SK-MEL-5 (cell line): ENCODE measurements at places on chromosomes 1 and 21.
A peak's percentile ranks its signal among the peaks of the same experiment; 100 is the strongest.

GRCh38 chr1:110548381-110548780 is 29.4 kb upstream of the KCNA10 start:
- peak; percentile 32 for DNase-seq

GRCh38 chr1:183246436-183246835 is 60.4 kb downstream of the LAMC2 start:
- DNase-seq, result no peak

- peak; percentile 11 for DNase-seq
These were observed 33.4 kb downstream of the RGS7 start for GRCh38 chr1:241323514-241324195.

DNA sequence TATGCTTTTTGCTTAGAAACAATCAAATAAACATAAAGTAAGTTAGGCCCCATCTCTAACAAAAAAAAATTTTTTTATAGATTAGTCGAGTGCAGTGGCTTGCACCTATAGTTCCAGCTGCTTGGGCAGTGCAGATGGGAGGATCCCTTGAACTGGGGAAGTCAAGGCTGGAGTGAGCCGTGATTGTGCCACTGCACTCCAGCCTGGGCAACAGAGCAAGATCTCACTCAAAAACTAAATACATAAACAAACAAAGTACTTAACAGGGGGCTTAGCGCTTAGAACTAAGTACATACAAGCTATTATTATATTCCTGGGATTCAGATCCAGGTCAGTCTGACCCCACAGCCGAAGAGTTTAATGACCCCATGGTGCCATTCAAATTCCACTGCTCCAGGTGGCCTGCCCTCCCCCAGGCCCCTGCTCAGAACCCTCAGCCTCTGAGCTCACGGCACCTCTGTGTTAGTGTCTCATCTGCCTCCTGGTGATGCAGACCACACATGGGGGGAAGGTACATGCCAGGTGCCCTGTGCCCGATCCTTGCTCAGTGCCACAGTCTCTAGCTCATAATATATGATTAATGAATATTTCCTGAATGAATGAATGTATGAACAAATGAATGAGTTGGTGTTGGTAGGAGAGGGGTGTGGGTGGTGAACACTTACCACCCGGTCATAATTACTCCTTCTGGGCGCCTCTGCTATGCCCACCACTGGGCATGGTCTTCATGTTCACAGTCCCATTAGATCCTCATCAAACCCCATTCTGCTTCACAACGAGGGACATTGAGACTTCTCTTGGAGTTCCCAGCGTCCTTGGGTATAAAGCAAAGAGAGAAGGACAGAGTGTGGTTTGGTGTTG is 14.6 kb downstream of the NCMAP start:
- no peak for DNase-seq

DNA sequence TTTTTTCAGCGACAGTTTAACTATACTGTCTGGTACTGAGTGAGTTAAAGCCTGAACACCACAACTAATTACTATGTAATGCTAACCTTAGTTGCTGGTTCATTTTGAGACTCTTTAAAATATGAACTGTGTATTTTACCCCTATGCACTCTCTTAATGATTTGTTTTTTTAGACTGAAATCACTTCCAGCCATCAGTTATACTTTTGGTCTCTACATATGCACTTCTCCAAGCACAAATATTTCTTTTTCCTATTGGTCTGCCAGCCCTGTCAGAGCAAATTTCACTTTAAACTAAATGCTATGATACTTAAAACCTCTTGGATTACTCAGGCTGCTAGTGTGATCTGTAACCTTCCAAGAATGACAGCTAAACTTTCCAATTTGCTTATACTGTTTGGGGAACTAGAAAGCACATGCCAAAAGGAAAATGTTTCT is 38.1 kb upstream of the SCYL3 start:
- DNase-seq, result no peak

GRCh38 chr1:162498496-162498810 is 835 bp downstream of the UHMK1 start:
- DNase-seq, result no peak

DNA sequence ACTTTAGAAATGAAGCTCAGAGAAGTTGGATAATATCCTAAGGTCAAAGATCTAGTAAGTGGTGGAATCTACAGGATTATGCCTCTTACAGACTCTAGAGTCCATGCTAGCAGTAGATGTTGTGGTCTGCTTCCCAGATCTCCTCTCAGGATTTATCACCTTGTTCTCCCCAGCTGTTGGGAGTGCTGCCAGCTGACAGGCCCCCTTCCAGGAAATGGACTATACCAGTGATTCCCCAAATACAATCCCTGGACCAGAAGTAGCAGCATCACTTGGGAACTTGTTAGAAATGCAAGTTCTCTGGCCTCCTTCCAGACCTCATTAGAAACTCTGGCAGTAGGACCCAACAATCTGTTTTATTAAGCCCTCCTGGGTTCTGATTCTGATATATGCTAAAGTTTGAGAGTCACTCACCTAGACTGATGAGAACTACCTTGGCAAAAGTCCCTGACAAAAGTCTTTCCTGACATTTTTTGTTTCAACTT is 24.5 kb upstream of the NTNG1 start:
- no peak for DNase-seq

DNA sequence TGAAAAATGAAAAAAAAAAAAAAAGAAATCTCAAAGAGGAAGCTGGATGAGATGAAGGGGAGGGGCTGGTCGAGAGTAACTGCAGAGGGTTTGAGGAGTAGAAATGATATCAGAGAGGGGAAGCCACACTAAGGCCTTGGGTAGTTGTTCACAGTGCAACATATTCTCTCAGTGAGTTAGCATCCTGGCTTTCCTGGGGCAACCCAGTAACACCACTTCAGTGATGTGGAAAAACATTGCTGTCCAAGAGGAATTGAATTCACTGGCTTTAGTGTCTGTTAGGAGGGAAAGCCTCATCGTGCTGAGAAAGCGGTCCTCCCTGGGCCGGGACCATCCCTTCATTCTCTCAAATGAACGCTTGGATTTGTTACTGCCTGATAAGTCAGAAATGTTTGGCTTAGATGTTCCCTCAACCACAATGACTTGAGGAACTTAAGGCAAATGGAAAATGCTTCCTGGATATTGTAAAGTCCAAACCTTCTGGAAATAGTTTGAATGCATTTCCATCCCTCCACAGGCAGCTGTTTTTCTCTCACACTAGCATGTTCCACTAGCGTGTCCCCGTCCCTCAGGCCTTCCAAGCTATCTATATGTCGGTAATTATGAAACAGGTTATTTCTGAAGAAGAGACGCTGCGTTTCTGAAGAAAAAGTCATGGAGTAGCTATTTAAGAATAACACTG is 12.2 kb downstream of the TGFB2 start:
- DNase-seq, result no peak

GRCh38 chr21:45049714-45050344 is 24.6 kb upstream of the ADARB1 start:
- DNase-seq, result no peak

DNA sequence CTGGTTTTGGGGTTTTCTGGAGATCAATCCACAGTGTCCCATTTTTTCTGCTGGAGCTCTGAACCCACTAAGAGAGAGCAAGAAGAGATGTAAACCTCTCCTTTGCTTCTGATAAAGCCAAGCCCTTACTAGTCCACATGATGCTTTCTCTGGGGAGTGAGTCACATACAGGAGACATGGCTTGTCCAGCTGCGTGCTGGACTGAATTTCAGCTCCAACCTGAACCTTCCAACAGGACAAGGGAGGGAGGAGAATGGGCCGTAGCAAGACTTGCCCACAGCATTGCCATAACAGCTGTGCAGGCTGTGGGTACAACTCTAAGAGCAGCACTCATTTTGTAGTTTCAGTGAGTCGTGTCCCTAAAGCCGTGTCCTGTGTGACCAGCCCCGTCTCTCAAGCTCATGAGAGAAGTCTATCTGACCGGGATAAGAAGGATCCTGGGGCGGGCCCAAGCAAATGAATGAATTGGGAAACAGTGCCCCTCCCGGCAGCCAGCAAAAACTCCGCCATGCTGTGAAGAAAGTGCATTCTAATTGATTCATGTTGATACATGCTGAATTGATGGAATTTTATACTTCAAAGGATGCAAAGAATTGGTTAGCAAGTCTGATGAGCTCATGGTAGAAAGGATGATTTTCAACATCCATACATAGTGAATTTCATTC is 195.2 kb downstream of the GABPA start:
- no peak for DNase-seq

DNA sequence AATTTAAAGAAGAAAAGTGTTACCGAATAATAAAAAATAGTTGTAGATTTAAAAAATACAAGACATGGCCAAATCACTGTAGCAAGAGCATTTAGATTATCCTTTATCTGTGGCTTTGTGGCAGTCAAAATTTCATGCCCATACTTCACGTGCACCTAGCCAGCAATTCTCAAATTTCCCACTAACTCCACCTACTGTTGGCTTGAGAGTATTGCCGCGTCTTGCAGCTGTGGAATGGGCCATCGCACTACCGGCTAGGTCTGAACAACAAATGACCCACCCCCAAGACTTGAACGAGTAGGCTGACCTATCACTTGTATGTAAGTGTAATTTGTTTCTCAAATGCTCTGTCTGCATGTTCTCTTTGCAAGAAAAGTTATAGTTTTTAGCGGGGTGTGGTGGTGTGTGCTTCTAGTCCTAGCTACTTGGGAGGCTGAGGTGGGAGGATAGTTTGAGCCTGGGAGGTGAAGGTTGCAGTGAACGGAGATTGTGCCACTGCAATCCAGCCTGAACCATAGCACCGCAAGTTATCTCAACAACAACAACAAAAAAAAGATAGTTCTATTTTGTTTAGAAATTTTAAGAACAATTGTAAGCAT is 4.1 kb downstream of the KRTAP13-4 start:
- DNase-seq, result peak; percentile 75

DNA sequence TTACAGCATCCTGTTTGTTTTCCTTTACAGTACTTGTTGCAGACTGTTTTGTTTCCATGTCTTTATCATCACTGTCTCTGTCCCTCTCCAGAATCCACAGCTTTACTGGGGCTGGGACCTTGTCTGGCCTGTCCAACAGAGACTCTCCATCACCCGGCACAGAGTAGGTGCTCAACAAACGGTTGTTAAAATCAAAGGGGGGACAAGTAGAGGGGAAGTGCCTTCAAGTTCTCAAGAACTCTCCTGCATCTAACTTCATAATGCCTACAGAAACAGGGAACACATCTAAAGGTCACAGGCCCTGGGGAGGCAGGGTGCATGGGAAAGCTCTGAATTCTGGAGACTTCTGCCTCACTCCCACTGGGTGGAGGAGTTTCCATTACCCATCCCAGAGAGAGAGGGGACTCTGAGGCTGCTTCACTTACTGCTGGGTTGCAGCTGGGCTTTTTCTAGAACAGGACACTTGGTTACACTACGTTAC is 2.3 kb upstream of the ECE1 start:
- DNase-seq, result no peak

- no peak for DNase-seq
These were observed 218.3 kb downstream of the LRRIQ3 start for GRCh38 chr1:73979684-73980083.

GRCh38 chr1:164950541-164950986 is 391.6 kb downstream of the PBX1 start:
- no peak for DNase-seq

DNA sequence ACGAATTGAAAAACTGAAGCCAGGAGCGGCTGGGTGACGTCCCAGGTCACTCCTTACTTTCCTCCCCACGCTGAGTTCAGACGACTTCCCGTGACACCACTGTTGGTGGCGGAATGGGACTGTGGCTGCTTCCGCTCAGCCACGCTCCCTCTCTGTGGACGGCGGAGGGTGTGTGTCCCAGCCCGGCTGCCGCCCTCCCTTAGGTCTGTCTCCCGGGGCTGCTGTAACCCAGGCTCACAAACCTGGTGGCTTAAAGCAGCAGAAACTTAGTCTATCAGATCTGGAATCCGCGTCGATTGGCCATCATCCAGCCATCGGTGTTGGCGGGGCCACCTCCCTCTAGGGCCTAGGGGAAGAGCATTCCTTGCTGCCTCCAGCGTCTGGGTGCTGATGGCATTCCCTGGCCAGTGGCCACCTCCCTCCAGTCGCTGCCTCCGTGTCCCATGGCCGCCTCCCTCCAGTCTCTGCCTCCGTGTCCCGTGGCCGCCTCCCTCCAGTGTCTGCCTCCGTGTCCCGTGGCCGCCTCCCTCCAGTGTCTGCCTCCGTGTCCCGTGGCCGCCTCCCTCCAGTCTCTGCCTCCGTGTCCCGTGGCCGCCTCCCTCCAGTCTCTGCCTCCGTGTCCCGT is 17.5 kb downstream of the TRPM2 start:
- DNase-seq, result no peak

DNA sequence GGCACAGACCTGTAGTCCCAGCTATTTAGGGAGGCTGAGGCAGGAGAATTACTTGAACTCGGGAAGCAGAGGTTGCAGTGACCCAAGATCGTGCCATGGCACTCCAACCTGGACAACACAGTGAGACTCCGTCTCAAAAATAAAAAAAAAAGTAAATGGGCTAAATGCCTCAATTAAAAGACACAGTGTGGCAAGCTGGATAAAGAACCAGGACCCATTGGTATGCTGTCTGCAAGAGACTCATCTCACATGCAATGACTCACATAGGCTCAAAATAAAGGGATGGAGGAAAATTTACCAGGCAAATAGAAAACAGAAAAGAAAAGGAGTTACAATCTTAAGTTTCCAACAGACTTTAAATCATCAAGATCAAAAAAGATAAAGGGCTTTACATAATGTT is 40.3 kb downstream of the ACBD6 start:
- DNase-seq, result no peak

- DNase-seq, result no peak
These were observed 1342.7 kb upstream of the ADGRL4 start for GRCh38 chr1:80349218-80349617.

- no peak for DNase-seq
These were observed 30.3 kb upstream of the TMEM51 start for GRCh38 chr1:15123270-15123669.

DNA sequence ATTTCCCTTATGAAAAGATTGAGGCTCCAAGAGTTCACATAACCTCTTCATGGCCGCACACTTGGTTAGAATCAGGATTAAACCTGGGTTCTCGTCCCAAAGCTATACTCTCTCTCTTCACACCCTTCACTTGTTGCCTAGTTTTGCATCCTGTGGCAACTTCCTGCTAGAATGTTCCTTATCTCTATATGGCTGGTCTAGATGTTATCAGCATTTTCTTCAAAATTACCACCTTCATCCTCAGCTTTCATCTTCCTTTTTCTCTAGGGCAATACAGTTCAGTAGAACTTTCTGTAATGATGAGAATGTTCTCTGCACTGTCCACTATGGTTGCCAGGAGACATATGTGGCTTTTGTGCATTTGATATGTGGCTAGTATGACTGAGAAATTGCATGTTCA is 31.1 kb upstream of the BCAR3 start:
- no peak for DNase-seq

- DNase-seq, result peak; percentile 80
These were observed 9.9 kb downstream of the TOR1AIP2 start for GRCh38 chr1:179867493-179868330.

DNA sequence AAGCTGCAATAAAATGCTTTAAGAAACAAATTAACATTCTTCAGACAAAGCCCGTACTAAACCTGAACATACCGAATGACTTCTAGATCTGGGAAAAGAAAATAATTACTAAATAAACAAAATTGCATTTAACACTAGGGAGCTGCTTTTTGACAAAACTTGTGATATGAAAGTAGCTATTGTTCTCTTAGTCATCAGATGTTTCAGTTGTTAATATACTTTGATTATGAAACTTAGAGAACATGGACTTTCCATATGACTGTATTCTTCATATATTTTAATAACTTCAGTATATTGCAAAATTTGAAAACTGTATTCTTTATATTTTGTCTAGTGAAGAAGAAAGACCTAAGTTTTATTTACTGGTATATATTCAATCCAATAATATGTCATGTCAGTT is 1262.1 kb downstream of the NCAM2 start:
- no peak for DNase-seq
